Right atrium auricular region (tissue), 2 donors: ENCODE measurements at places on chromosomes 16 and 17. TPM values are rescaled to one million over a fixed set of nuclear protein-coding genes. Genes with fewer than 3 reads are reported as not detected.

SHBG gene
- not detected for total RNA-seq

TPSB2 gene
- 1.2 TPM for total RNA-seq

KRTAP4-3 gene
- total RNA-seq, result not detected

TBCD gene
- total RNA-seq, result 19.4 TPM

DNASE1L2 gene
- total RNA-seq, result 0.83 TPM

IL21R gene
- 0.07 TPM for total RNA-seq

RAB40C gene
- 11.1 TPM for total RNA-seq

HS3ST3A1 gene
- not detected for total RNA-seq

RFWD3 gene
- total RNA-seq, result 9.7 TPM

MPP3 gene
- 35.0 TPM for total RNA-seq

TMEM114 gene
- not detected for total RNA-seq
